ENCODE measurements at places on chromosomes 13 and 19. TPM values are rescaled to one million over a fixed set of nuclear protein-coding genes. Genes with fewer than 3 reads are reported as not detected.

The GZMM gene
- not detected for total RNA-seq

DNA sequence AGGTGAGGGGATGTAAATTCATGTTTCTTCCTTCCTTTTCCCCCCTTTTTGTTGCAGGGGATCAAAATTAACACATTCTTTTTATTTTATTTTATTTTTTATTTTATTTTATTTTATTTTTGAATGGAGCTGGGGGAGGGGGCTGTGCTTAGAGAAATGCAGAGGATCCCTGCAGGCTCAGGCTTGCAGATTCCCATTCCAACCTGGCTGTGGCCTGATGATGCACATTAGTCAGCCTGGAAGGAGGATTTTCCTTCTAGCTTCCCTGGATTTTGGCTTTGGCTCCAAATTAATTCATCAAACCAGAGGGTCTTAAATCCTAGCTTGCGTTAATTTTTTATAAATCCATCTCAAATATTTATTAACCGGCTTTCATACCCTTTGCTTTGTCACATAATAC, 67.0 kb downstream of the FREM2 start:
- H3K27ac ChIP-seq, result no peak overlapping the region
- no peak for DNase-seq
- H3K36me3 ChIP-seq, result no peaks in the 10 kb centered on the region
- H3K4me3 ChIP-seq, result no peak overlapping the region

- no peaks in the 10 kb centered on the region for H3K27me3 ChIP-seq
- no peaks in the 10 kb centered on the region for H3K36me3 ChIP-seq
- no peaks in the 10 kb centered on the region for H3K4me1 ChIP-seq
- H3K27ac ChIP-seq, result no peak overlapping the region
These were observed 5.5 kb downstream of the TPT1 start for GRCh38 chr13:45335397-45336024.

- H3K4me1 ChIP-seq, result peaks cover 18% of the 10 kb centered on the region
- DNase-seq, result peak; percentile 45
- H3K27ac ChIP-seq, result peak overlapping the region; percentile 98
- H3K36me3 ChIP-seq, result no peaks in the 10 kb centered on the region
These were observed 68.6 kb downstream of the RASA3 start for GRCh38 chr13:114063545-114064449.

DNA sequence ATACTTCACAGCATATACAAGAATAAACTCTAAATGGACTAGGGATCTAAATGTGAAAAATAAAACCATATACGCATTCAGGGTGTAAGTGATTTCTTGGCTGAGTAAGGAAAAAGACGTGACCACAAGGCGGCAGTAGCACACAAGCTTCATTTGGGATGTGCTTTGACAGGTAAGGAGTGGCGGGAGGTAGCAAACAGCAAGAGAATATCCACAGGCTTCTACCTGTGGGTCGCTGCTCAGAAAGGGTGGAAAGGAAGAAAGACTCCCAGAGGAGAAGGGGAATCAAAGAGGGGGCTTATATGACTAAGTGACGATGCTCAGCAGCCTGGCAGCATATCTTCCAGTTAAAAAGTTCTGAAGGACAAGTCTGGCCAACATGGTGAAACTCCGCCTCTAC, 2.5 kb upstream of the ZNF121 start:
- no peaks in the 10 kb centered on the region for H3K36me3 ChIP-seq
- peak; percentile 70 for DNase-seq
- no peaks in the 10 kb centered on the region for H3K4me1 ChIP-seq
- no peak overlapping the region for H3K4me3 ChIP-seq
- no peak overlapping the region for H3K27ac ChIP-seq
- H3K27me3 ChIP-seq, result no peaks in the 10 kb centered on the region

DNA sequence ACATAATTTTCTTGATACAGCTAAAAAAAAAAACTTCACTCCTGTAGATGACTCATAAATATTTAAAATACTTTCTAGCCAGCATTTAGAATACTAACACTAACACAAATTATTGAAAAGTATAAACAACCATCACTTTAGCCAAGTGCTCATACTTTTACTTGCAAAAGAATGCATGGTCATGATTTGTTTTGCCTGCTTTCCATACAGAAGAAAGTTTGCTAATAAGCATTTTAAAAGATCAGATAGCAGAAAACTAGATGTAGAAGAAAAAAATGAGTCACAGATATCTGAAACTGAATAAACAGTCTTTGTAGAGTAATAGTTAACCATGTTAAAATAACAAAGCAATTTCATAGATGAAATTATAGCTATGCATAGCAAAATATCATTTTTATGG, 2280.4 kb upstream of the PCDH20 start:
- H3K4me1 ChIP-seq, result no peaks in the 10 kb centered on the region
- H3K27ac ChIP-seq, result no peak overlapping the region
- H3K36me3 ChIP-seq, result no peaks in the 10 kb centered on the region

- H3K27me3 ChIP-seq, result no peaks in the 10 kb centered on the region
- no peak overlapping the region for H3K27ac ChIP-seq
- no peaks in the 10 kb centered on the region for H3K36me3 ChIP-seq
- no peak overlapping the region for H3K4me3 ChIP-seq
- no peaks in the 10 kb centered on the region for H3K4me1 ChIP-seq
These were observed 4.6 kb downstream of the CAPN12 start for GRCh38 chr19:38739440-38740256.

GRCh38 chr19:31334849-31335624, 14.2 kb downstream of the TSHZ3 start:
- no peaks in the 10 kb centered on the region for H3K4me1 ChIP-seq
- no peak for DNase-seq
- H3K27ac ChIP-seq, result peak overlapping the region; percentile 27

- H3K27me3 ChIP-seq, result no peaks in the 10 kb centered on the region
- no peaks in the 10 kb centered on the region for H3K36me3 ChIP-seq
- H3K4me1 ChIP-seq, result no peaks in the 10 kb centered on the region
- H3K4me3 ChIP-seq, result no peak overlapping the region
- H3K27ac ChIP-seq, result no peak overlapping the region
These were observed 554.5 kb downstream of the IRS2 start for GRCh38 chr13:109231888-109232287.

GRCh38 chr19:3642987-3643673, 16.5 kb upstream of the CACTIN start:
- no peaks in the 10 kb centered on the region for H3K27me3 ChIP-seq
- H3K4me1 ChIP-seq, result no peaks in the 10 kb centered on the region
- H3K36me3 ChIP-seq, result no peaks in the 10 kb centered on the region
- H3K4me3 ChIP-seq, result no peak overlapping the region
- DNase-seq, result no peak

All from breast epithelium (tissue), 4 donors.